ENCODE measurements at places on chromosomes 1 and 21.

DNA sequence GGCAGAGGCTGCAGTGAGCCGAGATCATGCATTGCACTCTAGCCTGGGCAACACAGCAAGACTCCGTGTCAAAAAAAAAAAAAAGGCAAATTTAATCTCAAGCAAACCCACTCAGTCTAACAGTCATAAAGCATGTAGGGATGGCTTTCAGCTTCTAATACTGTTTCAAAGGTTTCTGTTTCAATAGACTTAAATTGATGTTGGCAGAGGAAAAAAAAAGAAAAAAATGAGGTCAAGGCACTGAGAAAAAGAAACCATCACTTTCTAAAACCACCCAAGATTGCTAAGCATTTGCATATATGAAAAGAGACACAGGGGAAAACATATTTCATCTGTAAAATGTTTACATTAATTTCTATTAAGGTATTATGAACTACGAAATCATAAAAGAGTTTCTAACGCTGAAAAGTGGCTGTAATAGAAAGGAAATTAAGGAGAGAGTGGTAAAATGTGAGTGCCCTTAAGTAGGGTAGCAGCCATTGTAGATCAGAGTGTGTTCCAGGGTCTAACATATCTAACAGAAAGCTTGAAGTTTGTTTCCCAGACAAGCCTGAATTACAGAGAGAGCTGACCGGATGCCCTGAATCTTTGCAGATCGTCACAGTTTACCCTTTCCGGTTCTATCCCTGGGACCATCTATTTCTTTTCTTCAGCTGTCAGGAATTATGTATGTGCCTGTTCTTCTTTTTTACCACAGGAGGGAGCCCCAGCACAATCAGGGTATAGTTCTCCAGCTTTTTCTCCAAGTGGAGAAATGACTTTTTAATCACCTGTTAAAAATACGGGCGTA lies 70.0 kb downstream of the PLD5 start:
- peak; percentile 67 for DNase-seq

- no peak for DNase-seq
These were observed 61.2 kb downstream of the CRP start for GRCh38 chr1:159653201-159653600.

GRCh38 chr1:85001742-85002141 lies 4.8 kb upstream of the MCOLN2 start:
- DNase-seq: peak; percentile 35

- DNase-seq: peak; percentile 35
These were observed 33.4 kb upstream of the TENT5B start for GRCh38 chr1:27045973-27046558.

DNA sequence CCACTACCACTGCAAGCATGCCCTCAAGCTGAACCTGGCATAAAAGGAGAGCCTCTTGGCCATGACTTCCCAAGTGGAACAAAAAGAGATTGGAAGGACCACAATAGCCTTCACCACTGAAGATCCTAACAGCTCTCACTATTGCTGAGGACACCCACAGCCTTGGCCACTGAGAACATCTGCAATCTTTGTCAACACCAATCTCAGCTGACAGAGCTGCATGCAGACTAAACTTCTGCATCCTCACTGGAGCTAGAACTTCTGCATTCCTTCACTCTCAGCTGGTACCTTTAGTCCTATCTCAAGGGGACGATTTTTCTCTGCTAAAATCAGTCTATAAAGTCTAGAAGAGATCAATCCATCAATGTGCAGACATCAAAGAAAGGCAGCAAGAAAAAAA lies 8.3 kb upstream of the FCRL2 start:
- DNase-seq: no peak

GRCh38 chr1:63787875-63788274 lies 14.1 kb downstream of the ROR1 start:
- no peak for DNase-seq

- no peak for DNase-seq
These were observed 206.8 kb downstream of the ZNF326 start for GRCh38 chr1:90201467-90202358.

GRCh38 chr1:51372561-51372960 lies 42.2 kb upstream of the TTC39A start:
- DNase-seq: no peak

DNA sequence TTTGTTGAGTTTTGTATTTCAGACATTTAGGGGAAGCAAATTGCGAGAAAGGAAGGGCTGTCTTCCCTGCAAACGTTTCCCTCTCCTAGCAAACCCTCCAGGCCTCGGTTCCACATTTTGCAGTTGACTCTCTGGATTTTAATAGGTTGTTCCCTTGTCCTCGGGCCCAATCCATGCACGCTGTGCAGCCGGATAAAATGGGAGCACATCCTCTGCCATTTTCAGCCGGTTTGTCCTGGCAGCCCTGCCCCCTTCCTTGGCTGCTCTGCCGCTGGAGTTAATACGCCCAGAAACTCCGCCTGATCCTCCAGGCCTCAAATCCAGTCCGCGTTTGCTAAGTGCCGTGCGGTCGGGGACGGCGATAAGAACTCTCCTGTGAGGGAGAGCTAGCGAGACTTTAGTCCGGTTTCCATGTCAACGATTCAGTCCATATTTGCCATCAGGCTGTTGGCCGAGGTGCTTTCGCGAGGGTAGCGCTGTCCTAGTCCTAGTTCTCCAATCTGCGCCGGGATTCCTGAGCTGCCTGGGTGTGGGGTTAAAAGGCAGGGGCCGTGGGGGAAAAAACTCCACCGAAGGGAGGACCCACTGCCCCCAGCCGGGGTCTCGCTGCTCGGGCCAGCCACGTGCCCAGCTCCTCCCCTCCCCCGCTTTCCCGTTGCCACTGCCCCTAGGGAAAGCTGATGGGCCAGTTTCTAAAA lies 2.9 kb upstream of the ARID1A start:
- peak; percentile 99 for DNase-seq

DNA sequence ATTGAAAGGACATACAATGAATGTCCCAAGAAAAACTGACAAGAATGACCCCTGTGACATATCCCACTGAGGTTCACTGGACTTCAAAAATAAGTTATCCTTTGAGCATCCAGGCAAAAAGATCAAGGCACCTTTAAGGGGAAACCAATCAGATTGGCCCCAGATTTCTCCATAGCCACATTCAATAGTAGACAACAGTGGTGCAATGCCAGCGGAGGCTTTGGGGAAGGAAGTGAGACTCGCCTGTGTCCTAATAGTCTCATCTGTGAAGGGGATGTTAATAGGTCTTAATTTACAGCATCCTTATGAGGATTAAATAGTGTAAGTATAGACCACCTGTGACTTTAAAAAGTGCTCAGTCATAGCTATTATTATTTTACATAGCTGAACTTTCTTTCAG lies 21.5 kb downstream of the RPL5 start:
- DNase-seq: no peak

GRCh38 chr1:153474347-153474746 lies 13.9 kb upstream of the S100A7 start:
- DNase-seq: no peak

DNA sequence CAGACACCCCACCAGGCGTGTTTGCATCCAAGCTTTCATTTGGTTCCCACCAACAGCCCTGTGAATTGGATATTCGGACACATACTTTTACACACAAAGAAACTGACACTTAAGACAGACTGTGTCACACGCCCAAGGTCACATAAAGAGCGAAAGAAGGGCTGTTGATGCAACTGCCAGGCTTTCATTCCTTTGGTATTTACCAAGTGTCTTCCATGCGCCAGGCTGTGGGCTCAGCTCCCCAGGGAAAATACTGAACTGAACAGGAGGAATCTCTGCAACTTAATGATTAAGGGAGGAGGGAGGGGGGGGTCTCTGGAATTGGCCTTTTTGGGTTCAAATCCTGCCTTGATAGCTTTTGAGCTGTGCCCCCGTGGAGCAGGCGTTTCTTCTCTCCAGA lies 122.8 kb downstream of the ACTL8 start:
- DNase-seq: no peak

- DNase-seq: no peak
These were observed 168.8 kb downstream of the ZSCAN20 start for GRCh38 chr1:33641104-33641830.

DNA sequence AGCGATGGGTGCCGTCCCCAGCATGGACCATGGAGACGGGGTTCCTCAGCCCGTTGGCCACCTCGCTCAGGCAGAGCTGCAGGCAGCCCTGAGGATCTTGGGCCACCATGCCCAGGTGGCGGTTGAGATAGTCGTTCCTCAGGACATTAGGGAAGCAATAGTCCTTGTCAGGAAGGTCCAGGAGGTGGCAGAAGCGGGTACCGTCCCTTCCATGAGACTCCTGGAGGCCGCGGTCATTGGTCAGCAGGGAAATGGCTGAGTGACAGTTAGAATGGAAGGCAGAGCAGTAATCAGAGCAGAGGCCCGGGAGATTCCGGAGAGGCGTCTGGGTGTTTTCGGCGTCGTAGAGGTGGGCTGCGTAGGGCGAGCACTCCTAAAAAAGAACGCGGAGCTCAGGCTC lies 4.1 kb downstream of the HHIPL2 start:
- no peak for DNase-seq

DNA sequence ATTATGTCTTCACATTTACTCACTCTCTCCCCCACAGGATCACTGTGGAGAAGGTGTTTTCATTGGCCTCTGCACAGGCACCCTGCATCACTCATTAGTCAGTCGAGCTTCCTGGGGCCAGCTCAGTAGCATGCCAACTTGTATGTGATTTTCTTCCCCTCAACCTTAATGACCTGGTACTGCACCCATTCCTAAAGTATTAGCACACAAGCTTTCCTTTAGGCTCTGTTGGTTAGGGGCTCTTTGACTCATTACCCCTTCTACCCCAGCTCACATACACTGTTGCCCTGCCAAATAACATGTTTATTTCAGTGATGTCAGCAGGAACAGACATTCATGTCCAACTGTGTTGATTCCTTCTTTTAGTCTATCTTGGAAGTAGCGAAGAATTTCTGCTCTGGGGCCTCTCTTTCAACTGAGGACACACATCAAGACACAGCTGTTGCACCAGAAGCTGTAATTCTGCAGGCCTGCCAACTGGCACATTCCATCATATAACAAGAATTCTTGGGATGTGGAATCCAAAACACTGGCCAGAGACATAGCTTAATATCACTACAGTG lies 603.5 kb upstream of the ADAMTS5 start:
- DNase-seq: no peak

- no peak for DNase-seq
These were observed 15.5 kb downstream of the SLC2A1 start for GRCh38 chr1:42943166-42943565.

DNA sequence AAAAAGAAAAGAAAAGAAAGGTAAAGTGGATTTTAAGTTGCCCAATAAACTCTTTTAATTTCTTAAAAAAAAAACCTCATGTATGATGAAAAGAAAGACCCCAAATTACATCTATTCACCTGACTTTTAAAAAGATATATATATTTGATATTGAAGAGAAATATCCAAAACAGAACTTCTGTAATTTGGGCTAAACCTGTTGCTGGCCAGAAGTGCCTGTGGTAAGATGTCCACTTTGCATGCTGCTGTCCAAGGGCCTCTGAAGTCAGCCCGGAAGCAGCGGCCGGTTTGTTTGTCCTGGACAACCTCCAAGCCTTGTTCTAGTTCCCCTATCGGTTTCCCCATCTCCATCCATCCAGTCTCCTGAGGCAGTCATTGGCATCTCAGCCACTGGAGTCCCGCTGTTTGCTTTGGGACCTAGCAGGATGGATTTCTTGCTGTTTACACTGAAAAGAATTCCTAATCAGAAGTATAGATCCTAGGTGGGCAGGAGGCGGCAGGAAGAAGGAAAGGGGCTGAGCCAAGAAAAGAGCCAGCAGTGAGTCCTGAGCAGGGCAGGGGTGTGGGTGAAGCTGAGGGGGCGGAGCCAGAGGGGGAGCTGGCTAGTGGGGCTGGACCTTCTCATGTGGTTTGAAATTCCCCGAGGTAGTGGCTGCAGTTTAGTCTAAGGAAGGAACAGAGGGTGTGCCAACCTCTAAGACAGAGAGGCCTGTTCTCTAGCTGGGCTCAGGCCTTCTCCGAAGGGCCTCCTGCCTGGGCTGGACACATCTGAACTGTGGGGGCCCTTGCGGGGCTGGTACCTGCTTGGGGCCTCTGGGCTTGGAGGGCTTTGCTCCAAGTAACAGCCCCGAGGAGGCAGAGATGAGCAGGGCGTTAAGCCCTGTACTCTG lies 3.3 kb downstream of the NCMAP start:
- peak; percentile 74 for DNase-seq

DNA sequence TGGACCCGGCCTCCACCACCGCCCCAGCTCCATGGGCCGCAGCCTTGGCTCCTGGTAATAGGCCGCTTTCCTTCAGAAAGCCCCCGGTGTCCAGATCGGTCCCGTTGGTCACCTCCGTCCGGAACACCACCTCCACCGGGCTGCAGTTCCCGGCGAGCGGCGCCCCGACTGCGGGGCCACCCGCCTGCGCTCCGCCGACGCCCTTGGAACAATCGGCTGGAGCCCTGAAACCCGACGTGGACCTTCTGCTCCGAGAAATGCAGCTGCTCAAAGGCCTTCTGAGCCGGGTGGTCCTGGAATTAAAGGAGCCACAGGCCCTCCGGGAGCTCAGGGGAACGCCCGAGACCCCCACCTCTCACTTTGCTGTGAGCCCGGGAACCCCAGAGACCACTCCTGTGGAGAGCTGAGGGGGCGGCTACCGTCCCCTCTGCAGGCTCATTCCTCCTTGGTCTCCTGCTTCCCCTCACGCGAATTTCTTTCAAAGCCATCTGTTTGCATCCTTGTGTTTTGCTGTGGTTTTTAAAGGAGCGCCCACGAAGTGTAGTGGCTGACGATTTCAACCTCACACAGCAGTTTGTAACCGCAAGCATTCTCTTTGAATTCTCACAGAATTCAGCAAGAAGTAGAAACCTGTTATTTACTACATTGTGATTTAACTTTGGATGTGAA lies 6.0 kb downstream of the FCRLB start:
- peak; percentile 58 for DNase-seq

- DNase-seq: no peak
These were observed 58.9 kb upstream of the ARTN start for GRCh38 chr1:43874716-43875115.

DNA sequence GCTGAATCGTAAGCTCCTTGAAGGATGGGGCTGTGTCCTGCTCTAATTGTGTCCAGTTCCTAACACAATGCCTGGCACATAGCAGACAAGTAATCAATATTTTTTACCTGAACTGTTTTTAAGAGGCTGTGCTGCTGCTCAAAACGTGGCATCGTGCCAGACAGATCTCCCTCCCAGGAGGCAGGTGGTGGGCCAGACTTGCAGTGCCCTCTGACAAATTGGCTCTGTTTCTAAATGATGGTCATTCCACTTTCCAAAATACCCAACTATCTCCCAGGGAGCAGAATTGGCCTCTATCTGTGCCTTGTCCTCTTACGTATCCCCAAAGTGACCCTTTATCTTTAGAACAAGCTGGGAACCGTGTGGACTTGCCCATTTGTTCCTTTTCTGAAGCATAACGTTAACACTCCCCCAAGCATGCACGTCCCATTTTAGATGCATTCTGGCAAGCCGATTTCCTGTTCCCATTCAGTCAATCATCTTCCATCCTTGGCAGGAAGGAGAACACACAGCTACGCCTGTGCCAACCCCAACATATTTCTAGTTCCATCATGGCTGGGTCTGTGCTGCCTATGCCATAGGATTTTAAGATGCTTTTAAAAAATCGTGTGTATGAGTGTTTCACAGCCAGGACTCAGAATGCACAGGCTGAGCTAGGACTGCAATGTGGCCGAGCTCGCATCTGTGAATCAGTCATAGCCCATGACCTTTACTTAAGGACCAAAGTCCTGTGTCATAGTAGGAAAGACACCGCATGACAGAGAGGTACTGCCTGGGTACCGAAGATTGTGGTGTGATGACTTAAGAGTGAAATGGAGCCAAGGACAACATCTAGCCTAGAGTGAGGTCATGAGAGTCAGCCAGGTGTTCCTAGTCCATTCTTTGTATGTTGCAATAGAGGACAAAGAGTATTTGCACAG lies 408.6 kb downstream of the PRDM2 start:
- DNase-seq: no peak

- no peak for DNase-seq
These were observed 4.7 kb downstream of the C1orf174 start for GRCh38 chr1:3895279-3895950.
